ENCODE measurements at places on chromosomes 16 and 17.
A peak's percentile ranks its signal among the peaks of the same experiment; 100 is the strongest.

- no peak for DNase-seq
These were observed 3.8 kb upstream of the EEF2K start for GRCh38 chr16:22202261-22202637.

- no peak for DNase-seq
These were observed 355.2 kb downstream of the HAPSTR1 start for GRCh38 chr16:9446471-9447194.

- DNase-seq: no peak
These were observed 5.8 kb downstream of the CDH5 start for GRCh38 chr16:66372078-66372897.

- no peak for DNase-seq
These were observed 26.6 kb upstream of the GSE1 start for GRCh38 chr16:85586380-85587104.

DNA sequence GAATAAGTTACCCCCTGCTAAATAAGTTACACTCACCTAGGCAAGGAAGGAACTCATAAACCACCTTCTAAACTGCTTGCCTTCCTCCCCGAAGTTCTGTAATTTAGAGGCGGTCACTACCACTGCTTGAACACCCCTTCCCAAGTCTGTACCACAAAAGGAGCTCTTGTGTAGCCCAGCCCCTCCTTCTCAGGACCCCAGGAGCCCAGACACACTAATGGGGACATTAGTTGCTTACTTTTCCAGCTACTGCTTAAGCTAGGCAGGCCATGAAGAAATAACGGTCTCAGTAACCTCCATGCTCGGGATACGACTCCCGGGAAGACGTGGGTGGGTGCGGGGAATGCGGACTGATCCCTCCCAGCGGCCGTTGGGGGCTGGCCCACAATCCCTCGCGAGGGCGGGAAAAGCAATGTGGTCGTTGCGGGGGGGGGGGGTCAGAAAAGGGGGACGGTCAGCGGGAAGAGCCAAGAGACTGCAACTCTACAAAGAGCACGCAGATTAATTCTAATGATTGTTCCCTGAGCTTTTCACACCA is at the start of gene TEX14:
Gene TEX14, minus strand, starts transcription at position 345 of the 538 bp plus-strand sequence. CDS start 40,044 bp downstream, outside the sequence.
- no peak for DNase-seq

DNA sequence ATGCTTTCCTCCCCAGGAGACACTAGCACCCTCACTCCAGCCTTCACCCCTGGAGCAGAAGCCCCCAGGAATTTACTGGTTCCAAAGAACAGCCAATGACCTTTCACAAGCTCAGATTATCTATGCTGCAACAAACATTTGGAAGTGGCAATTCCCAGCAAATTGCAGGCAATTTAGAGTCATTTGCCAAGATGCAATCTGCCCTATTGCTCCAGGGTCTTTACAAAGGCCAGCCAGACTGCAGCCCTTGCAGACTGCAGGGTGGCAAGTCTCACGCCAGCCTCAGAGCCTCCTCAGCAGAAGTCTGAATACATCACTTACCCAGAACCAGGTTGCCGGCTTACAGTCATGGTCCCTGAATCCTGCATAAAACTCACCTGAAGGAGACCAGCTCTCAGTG is 21.8 kb downstream of the AXIN1 start:
- no peak for DNase-seq

- DNase-seq: no peak
These were observed 51.4 kb downstream of the C16orf78 start for GRCh38 chr16:49424961-49425360.

- no peak for DNase-seq
These were observed 159.1 kb downstream of the CDH11 start for GRCh38 chr16:64962786-64963185.

DNA sequence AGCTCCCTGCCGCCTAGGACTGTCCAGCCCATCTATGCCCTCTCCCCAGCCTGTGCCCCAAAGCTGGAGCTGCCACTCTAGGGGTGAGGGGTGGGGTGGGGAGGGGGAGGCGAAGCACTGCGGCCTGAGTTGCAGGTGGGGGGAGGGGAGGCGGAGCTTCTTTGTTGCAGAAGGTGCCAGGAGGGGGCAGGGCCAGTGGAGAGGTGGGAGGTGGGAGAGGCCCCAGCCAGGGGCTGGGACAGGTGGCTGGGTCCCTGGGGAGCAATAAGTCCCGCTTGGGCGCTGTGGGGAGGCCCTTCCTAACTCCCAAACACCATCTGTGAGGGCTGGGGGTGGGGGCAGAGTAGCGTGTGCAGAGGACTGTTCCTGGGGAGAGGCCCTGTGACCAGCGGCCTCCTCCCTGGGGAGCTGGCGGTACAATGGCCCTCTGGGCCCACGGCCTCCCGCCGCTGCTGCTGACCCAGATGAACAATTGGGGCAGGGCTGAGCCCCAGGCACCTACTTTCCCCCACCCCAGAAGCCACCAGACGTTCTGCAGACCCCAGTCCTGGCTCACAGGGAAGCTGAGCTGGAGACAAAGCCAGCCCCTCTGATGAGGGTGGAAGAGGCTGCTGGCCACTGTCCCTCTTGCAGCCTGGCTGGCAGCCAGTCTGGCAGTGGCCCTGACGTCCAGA is 2.2 kb upstream of the NTN3 start:
- no peak for DNase-seq

DNA sequence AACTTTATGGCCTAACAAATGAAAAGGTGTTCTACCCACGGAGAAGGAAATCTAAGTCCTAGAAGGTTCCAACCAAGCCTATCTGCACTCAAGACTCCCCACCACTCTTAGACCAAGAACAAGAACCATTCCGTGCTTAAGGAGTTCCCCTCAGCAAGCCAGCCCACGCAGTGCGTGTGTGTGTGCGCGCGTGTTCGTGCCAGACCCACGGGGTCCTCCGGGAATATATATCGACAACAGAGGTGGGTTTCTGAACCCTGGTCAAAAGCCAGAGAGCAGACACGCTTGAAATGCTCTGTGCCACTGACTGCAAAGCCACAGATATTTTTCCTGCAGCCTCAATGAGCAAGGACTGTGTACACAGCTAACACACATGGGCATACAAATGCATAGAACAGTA is 70.7 kb downstream of the SLC39A11 start:
- DNase-seq: no peak

GRCh38 chr16:14672403-14672971 is 21.6 kb downstream of the PLA2G10 start:
- no peak for DNase-seq

GRCh38 chr17:40818343-40818732 is 4.1 kb downstream of the KRT10 start:
- no peak for DNase-seq

DNA sequence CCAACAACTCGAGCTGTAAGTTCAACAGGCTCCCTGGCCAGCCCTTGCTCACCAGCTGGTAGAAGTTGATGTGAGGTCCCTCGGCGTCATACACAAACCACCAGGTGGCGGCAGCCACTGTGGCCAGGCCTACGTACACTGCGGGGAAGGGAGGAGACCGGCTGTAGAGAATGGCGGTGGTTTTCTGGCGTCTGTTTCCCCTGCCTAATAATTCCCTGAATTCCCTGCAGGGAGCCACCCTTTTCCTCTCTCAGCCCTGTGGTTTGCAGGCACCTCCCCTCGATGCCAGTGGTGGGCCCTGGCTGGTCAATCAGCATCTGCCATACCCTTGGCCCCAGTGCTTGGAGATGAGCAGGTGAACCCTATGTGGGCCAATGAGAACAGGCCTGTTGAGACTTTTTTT is 18.9 kb upstream of the P2RX1 start:
- DNase-seq: peak; percentile 27

- DNase-seq: no peak
These were observed 1.4 kb upstream of the FOXC2 start for GRCh38 chr16:86565181-86565631.

Data from non-pigmented ciliary epithelial cell (primary cell).